Natural killer cell treated with Interleukin-12 subunit alpha and Interleukin-12 subunit beta and Interleukin-15 and Interleukin-18, amount 100 ng/mL, for 72 hours (primary cell): ENCODE measurements at places on chromosomes 16 and 17. TPM values are rescaled to one million over a fixed set of nuclear protein-coding genes. Genes with fewer than 3 reads are reported as not detected.

DNA sequence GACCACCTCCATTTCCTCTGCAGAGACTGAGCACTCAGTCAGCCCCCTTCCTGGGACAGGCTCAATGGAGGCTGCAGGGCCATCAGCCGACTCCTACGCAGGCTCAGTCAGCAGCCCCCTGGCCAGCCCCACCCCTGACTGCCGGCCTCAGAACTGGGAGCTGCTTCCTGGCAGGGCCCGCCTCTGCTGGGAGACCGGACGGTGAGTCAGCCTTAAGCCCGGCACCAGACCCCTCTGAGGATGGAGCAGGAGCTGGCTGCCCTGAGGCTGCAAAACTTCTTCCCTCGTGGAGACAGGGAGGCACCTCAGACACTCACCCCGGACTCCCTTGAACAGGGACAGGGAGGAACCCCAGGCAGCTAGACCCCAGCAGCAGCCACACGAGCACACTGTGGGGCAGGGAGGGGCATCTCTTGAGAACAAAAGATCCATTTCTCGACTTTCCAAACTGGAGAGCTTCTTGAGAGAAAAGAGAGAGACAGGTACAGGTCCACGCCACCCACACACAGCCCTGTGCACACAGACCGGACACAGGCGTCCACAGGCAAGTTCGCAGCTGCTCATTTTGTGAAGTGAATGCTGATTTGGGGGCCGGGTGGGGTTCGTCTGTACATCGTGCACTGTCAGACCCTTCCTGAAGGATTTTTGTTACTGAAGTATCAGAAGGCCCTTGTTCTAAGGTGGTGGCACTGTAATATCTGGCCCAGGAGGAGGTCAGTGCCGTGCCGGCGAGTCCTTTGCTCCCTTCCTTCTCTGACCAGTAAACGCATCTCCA, 1.3 kb upstream of the TUBB3 start:
- DNase-seq, result peak; percentile 85

DNA sequence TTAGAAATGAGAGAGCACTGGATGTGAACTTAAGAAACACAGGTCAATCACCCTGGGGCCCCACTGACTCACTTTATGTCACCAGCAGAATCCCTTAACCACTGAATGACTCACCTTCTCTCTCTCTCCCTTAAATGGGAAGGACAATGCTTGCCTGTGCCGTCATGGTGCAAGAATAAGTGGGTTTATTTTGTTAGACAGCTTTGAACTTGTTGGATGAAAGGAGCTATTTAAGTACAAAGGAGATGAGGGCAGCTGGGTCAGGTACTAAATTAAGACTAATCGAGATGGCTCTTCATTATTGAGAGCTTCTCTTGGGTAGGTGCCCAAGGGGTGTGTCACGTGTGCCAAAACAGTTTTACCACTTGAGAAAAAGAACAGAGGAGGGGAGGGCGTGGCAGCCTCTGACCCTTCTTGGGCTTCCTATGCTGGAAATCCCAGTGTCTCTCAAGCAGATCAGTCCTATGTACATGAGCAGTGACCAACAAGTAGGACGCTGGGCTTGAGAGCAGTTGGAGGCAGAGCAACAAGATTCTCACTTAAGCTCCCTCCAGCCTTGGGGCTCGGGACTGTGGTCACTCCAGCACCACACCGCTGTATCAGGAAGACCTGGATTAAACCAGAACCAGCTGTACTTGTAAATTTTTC, 6.7 kb upstream of the KRT31 start:
- DNase-seq, result no peak

DNA sequence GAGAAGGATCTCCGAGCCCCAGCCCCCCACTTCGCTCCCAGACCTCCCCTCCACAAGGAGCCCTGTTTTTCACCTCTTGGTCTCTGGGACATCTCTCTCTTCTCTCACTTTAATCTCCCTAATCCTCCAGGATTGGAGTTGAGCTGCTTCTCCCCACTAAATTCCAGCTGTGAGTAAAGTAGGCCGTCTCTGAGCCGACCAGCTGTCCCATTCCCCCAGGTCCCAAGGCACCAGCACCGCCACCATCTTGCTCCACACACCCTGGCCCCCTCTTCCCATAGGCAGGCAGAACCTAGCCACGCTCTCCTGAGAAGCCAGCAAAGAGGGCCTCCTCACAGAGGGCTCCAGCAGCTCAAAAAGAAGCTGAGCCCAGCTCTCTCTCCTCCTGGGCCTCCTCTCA, 878 bp downstream of the DLG4 start:
- no peak for DNase-seq

DNA sequence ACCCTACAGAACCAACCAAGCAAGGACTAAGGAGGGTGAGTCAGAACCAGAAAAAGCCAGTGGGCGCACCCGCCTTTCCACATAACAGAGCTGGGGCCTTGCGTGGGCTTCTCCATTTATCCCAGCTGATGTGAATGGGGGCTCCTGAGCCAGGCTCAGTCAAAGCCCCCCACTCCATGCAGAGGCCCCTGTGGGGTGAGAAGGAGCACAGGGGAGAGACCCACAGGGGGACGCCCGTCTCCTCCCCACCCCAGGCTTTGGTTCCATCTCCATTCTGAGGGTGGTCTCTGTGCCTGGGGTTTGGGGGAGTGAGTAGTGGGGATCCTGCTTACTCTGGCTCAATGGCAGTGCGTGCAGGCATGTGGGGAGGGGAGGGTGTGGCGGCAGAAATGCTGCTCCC, 210.1 kb upstream of the TNRC6C start:
- no peak for DNase-seq

DNA sequence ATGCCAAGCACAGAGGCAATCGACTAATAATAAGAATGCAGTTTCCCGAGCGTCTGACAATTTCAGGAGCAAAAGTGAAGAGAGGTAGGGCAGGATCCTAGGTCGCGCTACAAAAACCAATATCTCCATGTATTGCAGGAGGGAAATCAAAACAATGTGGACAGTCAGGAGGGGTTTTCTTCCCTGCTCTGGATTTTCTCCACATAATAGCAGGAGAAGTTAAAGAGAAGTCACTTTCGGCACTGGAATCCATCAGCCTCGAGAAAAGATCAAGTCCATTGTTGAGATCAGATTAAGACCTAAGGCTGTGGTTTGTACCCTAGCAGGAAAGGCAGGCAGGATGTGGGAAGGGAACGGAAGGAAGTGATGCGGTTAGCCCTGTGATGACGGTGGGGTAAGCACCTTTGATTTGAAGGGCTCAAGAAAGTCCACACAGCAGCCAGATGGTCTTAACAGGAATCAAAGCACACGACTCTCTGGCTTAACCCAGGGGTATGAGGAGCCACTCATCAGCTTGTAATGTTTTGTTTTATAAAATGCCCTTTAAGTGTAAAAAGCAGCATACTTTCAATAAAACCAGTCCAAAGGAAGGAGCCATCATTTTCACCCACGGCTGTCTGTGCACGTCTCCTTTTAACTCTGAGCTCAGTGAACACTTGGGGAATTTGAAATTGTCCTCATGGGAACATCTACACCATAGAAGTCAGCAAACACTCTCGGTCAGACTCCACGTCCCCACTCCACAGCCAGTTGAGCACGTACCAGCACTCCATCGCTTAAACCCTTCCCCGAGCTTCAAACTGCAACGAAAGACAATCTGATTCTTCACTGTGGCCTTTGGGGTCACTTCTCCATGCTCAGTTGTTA, 15.8 kb upstream of the AKTIP start:
- peak; percentile 92 for DNase-seq

- DNase-seq, result no peak
Measured at GRCh38 chr17:73324160-73324475, 12.3 kb upstream of the CDC42EP4 start.

HAPSTR1 gene
- total RNA-seq, result 65.5 TPM
